SJSA1 (cell line): ENCODE measurements at places on chromosomes 2 and 18. TPM values are rescaled to one million over a fixed set of nuclear protein-coding genes. Genes with fewer than 3 reads are reported as not detected.

PPP1R1C gene
- total RNA-seq, result 0.32 TPM in 1 of 2 replicates, not detected in the other

UPP2 gene
- not detected in 2 replicates for total RNA-seq

GNAL gene
- 1.9 and 5.5 TPM in 2 replicates for total RNA-seq

ADAM23 gene
- 0.03 TPM in 1 of 2 replicates, not detected in the other for total RNA-seq

GCG gene
- total RNA-seq, result not detected in 2 replicates

UNC50 gene
- 54.8 and 56.0 TPM in 2 replicates for total RNA-seq

KYNU gene
- total RNA-seq, result not detected in 2 replicates

CDK5R2 gene
- not detected in 2 replicates for total RNA-seq

LRRC30 gene
- total RNA-seq, result not detected in 2 replicates

POU3F3 gene
- total RNA-seq, result 0.11 TPM in 1 of 2 replicates, not detected in the other

COL6A3 gene
- 160 and 243 TPM in 2 replicates for total RNA-seq

NOSTRIN gene
- total RNA-seq, result not detected in 2 replicates

COL4A3 gene
- total RNA-seq, result not detected in 2 replicates

PDE11A gene
- total RNA-seq, result 0.38 and 0.42 TPM in 2 replicates

GALNT14 gene
- 0.21 TPM in 1 of 2 replicates, not detected in the other for total RNA-seq

CAPN13 gene
- not detected in 2 replicates for total RNA-seq

LAMA1 gene
- 5.2 and 6.4 TPM in 2 replicates for total RNA-seq

CD207 gene
- total RNA-seq, result not detected in 2 replicates

VIL1 gene
- not detected in 2 replicates for total RNA-seq

UGT1A4 gene
- not detected in 2 replicates for total RNA-seq

XIRP2 gene
- total RNA-seq, result not detected in 2 replicates

IL18RAP gene
- total RNA-seq, result not detected in 2 replicates

PAX8 gene
- not detected in 2 replicates for total RNA-seq

TMEM163 gene
- total RNA-seq, result not detected in 2 replicates

MRPL33 gene
- total RNA-seq, result 184 and 254 TPM in 2 replicates

UGT1A8 gene
- total RNA-seq, result not detected in 2 replicates

POTEI gene
- total RNA-seq, result not detected in 2 replicates

ABHD3 gene
- 21.9 and 36.7 TPM in 2 replicates for total RNA-seq

EDAR gene
- not detected in 2 replicates for total RNA-seq

G6PC2 gene
- total RNA-seq, result not detected in 2 replicates

NFATC1 gene
- 2.2 and 3.4 TPM in 2 replicates for total RNA-seq

ARHGEF4 gene
- 3.9 and 6.9 TPM in 2 replicates for total RNA-seq

MOCOS gene
- 0.16 and 0.34 TPM in 2 replicates for total RNA-seq

SLC35F5 gene
- total RNA-seq, result 65.5 and 83.1 TPM in 2 replicates

PARD6G gene
- total RNA-seq, result 4.4 and 6.1 TPM in 2 replicates

TUBA3E gene
- not detected in 2 replicates for total RNA-seq

HAAO gene
- not detected in 2 replicates for total RNA-seq

MPP4 gene
- 3.3 and 5.3 TPM in 2 replicates for total RNA-seq

IKZF2 gene
- 2.1 and 6.5 TPM in 2 replicates for total RNA-seq

GALNT5 gene
- total RNA-seq, result 1.7 and 2.7 TPM in 2 replicates

ADD2 gene
- not detected in 2 replicates for total RNA-seq

LRATD1 gene
- not detected in 2 replicates for total RNA-seq

TEKT4 gene
- not detected in 2 replicates for total RNA-seq

PDIA6 gene
- 327 and 408 TPM in 2 replicates for total RNA-seq

SCYGR4 gene
- not detected in 2 replicates for total RNA-seq

GAREM2 gene
- total RNA-seq, result 0.05 TPM in 1 of 2 replicates, not detected in the other

NEUROD1 gene
- total RNA-seq, result not detected in 2 replicates

MBD1 gene
- 51.1 and 64.4 TPM in 2 replicates for total RNA-seq

ST8SIA5 gene
- total RNA-seq, result under 0.01 TPM in 1 of 2 replicates, not detected in the other

AGXT gene
- total RNA-seq, result 0.26 TPM in 1 of 2 replicates, not detected in the other

STPG4 gene
- total RNA-seq, result not detected in 2 replicates
